ENCODE measurements at places on chromosomes 5 and 9. TPM values are rescaled to one million over a fixed set of nuclear protein-coding genes. Genes with fewer than 3 reads are reported as not detected.

Gene HRH2
- total RNA-seq, result not detected

Gene NFIB
- 118 TPM for total RNA-seq

Gene DEPDC1B
- 0.94 TPM for total RNA-seq

Gene IL9
- total RNA-seq, result not detected

Gene WWC1
- total RNA-seq, result 7.6 TPM

Gene LPAR1
- 39.0 TPM for total RNA-seq

Gene CTXN3
- total RNA-seq, result not detected

All from cardiac ventricle fibroblast (primary cell).